ENCODE measurements at places on chromosomes 2 and 18. TPM values are rescaled to one million over a fixed set of nuclear protein-coding genes. Genes with fewer than 3 reads are reported as not detected.

ST6GAL2 gene
- total RNA-seq, result not detected

CCBE1 gene
- total RNA-seq, result 5.7 TPM

MEIS1 gene
- total RNA-seq, result 17.4 TPM

GCKR gene
- total RNA-seq, result not detected

BOLL gene
- total RNA-seq, result not detected

MAPK4 gene
- 0.22 TPM for total RNA-seq

ALKAL2 gene
- 11.2 TPM for total RNA-seq

GAL3ST2 gene
- not detected for total RNA-seq

HOXD10 gene
- total RNA-seq, result 0.17 TPM

SGPP2 gene
- total RNA-seq, result not detected

RTN4 gene
- 408 TPM for total RNA-seq

PAIP2B gene
- total RNA-seq, result 7.0 TPM

TMEM18 gene
- 14.3 TPM for total RNA-seq

OSGEPL1 gene
- total RNA-seq, result 8.7 TPM

ATF2 gene
- total RNA-seq, result 52.9 TPM

SLC9A4 gene
- not detected for total RNA-seq

HOXD9 gene
- 3.7 TPM for total RNA-seq

ARL4C gene
- 14.8 TPM for total RNA-seq

GALNT5 gene
- 0.17 TPM for total RNA-seq

FAM136A gene
- 17.8 TPM for total RNA-seq

ANKRD30BL gene
- total RNA-seq, result not detected

ANXA4 gene
- total RNA-seq, result 102 TPM

C2orf78 gene
- not detected for total RNA-seq
